ENCODE measurements at places on chromosomes 7 and 10. TPM values are rescaled to one million over a fixed set of nuclear protein-coding genes. Genes with fewer than 3 reads are reported as not detected.

- H3K27me3 ChIP-seq, result no peaks in the 10 kb centered on the region
- H3K36me3 ChIP-seq, result no peaks in the 10 kb centered on the region
- DNase-seq, result no peak
- no peak overlapping the region for H3K27ac ChIP-seq
- no peaks in the 10 kb centered on the region for H3K4me1 ChIP-seq
Measured at GRCh38 chr7:36182854-36183604, 30.0 kb downstream of the EEPD1 start.

The NANOS1 gene
- total RNA-seq, result 0.22 TPM

The HOXA13 gene
- total RNA-seq, result not detected

The NRAP gene
- total RNA-seq, result not detected

All from CD8-positive, alpha-beta memory T cell (primary cell).